Inflammatory macrophage treated with lipopolysaccharide for 1 hour (primary cell): ENCODE measurements at places on chromosomes 5 and 9.

GRCh38 chr9:89496645-89497256 is 1.2 kb downstream of the SEMA4D start:
- DNase-seq, result no peak

- peak; percentile 56 for DNase-seq
Measured at GRCh38 chr9:5596173-5596572, 32.7 kb upstream of the RIC1 start.

- DNase-seq, result no peak
Measured at GRCh38 chr5:107997338-107997980, 326.7 kb upstream of the EFNA5 start.

DNA sequence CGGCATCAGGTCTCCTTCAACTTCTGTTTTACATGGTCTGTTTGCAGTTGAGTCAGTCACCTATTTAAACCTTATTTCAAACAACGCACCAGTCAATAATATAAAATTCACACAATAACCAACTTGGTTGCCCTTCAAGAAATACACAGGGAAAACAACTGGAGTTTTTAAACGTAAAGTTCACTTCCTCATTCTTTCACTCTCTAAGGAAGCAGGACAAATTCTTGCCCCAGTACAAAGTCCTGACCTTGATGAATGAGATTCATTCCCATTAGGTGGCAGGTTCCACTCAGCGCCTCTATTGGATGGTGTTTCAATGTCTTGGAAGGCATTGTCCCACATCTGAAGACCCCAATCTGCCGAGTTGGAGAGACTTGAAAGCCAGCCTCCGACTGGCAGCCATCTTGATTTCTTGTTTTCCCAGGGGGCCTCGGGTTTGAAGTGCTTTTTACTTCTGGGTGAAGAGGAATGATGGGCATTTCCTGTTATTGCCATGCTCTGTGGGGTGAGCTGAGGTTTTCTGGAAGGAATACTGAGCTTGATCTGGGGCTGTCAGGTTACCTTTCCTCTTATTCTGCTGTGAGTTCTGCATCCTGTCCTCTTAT is 105.0 kb downstream of the ACER2 start:
- DNase-seq, result no peak

- no peak for DNase-seq
Measured at GRCh38 chr5:127055880-127056653, 17.2 kb downstream of the C5orf63 start.

DNA sequence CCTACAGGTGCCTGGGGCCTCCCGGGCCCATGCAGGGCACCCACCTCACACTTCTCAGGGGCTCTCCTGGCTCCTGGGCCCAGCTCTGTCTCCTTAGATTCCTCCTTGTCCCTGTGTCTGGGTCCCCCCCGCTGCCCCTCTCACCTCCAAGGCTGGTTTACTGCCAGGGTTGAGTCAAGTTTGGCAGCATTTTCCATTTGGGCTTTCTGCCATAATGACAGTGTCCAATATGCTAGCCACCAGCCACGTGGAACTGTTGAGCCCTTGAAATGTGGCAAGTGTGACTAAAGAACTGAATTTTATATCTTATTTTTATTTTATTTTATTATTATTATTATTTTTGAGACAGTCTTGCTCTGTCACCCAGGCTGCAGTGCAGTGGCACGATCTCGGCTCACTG is 1.9 kb downstream of the TTC16 start:
- no peak for DNase-seq

- DNase-seq, result peak; percentile 78
Measured at GRCh38 chr5:172878933-172879752, 45.1 kb downstream of the ERGIC1 start.

DNA sequence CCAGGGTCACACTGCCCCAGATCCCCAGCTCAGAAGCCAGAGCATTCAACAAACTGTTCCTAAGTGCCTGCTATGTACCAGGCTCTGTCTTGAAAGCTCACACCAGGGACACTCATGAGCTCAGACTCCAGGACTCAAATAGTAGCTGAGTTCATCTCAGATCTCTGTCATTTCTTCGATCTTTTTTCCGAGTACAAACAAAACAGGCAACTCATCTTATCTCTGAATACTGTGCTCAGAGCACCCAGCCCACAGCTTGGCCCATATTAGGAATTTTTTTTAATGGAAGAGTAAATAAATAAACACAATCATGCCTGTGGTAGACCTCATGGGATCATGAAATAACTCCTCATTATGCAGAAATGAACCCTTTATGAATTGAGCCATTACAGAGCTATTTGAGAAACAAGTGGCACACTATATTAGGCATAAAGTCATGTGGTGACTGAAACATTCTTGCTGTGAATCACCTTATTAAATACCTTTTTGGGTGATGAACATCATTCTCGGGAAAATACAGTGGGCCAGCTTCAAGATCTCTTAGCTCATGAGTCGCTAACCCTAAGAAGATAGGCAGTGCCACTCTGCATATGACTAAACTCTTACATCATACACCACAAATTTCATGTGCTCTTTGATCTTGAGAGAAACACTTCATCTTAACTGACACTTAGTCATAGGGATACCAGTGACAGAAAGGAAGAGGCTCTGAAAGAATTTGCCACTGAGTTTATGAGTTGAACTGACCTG is 9.9 kb downstream of the SH3RF2 start:
- DNase-seq, result peak; percentile 79
